ENCODE measurements at places on chromosomes 4 and X. TPM values are rescaled to one million over a fixed set of nuclear protein-coding genes. Genes with fewer than 3 reads are reported as not detected.
A peak's percentile ranks its signal among the peaks of the same experiment; 100 is the strongest.

DNA sequence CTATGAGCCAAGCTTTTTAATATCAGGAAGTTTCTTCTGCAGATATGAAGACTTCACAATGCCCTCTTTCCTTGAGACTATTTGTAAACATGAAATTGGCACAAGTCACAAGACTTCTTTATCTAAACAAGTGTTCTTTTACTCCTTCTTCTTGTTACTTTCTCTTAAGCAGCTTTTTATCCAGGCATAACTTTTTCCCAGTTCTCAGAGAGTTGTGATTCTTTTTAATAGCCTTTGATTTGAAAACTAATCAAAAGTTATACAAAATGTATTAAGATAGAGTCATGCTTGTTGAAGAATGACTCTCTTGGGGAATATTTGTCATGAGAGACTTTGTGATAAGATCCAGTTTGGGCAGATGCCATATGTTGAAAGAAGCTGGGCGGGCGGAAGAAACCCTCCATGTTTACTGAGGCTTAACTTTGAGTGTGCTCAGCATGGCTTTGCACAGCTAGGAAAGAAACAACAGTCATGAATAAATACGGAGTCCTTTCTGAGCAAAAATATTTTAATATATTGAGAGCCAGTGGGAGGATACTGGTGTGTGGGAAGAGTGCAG is 39.3 kb downstream of the SYTL5 start:
- no peak overlapping the region for H3K27ac ChIP-seq
- H3K4me1 ChIP-seq: no peaks in the 10 kb centered on the region
- H3K27me3 ChIP-seq: no peaks in the 10 kb centered on the region
- no peaks in the 10 kb centered on the region for H3K36me3 ChIP-seq

The ZNF630 gene
- 3.6 TPM for total RNA-seq

DNA sequence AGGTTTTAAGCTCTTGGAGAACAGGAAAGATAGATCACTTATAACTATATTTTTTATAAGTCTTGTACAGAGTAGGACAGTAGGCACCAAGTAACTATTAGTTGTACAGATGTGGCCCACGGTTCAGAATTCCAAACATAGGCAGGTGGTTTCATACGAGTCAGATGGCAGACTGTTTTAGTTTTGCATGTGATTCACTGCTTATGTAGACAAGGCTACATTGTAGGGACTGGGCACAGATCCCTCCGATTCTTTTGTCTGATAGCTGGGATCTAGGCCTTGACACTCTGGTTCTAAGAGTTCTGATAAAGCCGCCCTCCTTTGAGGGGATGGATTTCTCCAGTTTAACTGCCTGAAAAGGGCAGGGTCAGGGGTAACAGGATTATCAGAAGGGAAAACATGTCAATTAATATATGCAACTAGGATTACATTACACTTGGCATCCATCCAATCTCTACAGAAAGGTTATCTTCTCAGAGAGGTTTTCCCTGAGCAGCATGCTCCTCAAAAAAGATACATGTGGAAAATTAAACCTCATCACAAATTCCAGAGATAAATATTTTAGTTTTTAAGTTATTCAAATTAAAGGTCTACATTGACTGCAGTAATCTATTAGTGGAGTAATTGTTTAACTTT is 87.8 kb downstream of the SPRY1 start:
- no peak overlapping the region for H3K27ac ChIP-seq
- DNase-seq: no peak
- H3K36me3 ChIP-seq: no peaks in the 10 kb centered on the region
- no peaks in the 10 kb centered on the region for H3K27me3 ChIP-seq
- no peak overlapping the region for H3K4me3 ChIP-seq

The FGG gene
- total RNA-seq: 9.8 TPM

DNA sequence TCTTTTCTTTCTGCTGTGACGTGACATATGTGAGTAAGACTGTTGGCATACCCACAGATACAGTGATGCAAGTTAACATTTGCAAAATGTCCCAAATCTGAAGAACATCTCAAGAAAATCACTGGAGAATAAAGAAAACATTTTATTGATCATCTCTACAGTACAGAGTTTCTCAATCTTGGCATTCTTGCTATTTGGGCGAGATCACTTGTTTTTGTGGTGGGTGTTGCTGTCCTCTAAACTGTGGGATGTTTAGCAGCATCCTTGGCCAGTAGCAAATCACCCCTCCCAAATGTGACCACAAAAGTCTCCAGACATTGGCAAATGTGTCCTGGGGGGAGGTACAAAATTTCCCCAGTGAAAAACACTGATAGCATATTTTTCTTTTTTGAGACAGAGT is 28.8 kb downstream of the AMELX start:
- no peak overlapping the region for H3K4me3 ChIP-seq
- H3K36me3 ChIP-seq: no peaks in the 10 kb centered on the region
- H3K27me3 ChIP-seq: no peaks in the 10 kb centered on the region

GRCh38 chr4:45951153-45951552 is 172.7 kb downstream of the GABRG1 start:
- no peak overlapping the region for H3K4me3 ChIP-seq
- peaks cover 2% of the 10 kb centered on the region for H3K27me3 ChIP-seq
- H3K27ac ChIP-seq: no peak overlapping the region
- H3K4me1 ChIP-seq: no peaks in the 10 kb centered on the region
- peaks cover 3% of the 10 kb centered on the region for H3K36me3 ChIP-seq

DNA sequence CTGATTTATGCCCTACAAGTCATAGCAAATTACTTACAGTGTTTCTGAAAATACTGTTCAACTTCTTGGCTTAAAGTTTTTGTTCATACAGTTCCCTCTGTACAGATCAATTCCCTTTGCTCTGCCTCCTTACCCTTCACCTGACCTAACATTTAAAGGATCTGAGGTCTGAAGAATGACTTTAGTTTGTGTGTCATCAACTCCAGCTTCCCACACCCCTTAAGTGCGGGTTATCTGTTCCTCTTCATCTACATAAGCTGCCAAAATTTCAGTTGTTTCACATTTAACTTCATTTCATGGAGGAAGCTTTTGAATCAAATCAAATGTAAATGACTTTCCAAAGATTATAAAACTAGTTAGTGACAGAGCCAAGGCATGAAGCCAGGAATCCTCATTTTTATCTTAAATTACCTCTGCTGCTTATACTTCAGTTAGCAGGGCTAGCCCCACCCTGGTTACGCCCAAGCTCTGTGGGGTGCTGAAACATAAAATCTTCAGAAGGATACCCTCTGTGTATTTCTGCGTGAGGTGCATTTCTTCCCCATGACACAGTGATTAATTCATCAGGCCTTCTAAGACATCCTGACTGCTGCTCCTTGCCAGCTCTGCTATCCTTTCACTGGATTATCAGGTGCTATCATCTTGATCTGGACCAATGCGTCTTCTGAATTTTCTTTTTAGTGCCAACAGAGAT is 16.5 kb downstream of the CXCL1 start:
- H3K4me3 ChIP-seq: no peak overlapping the region
- DNase-seq: no peak
- no peaks in the 10 kb centered on the region for H3K36me3 ChIP-seq
- no peak overlapping the region for H3K27ac ChIP-seq
- peaks cover 14% of the 10 kb centered on the region for H3K27me3 ChIP-seq

GRCh38 chr4:150547154-150547838 is 34.7 kb upstream of the MAB21L2 start:
- no peaks in the 10 kb centered on the region for H3K27me3 ChIP-seq
- H3K27ac ChIP-seq: no peak overlapping the region
- H3K36me3 ChIP-seq: peaks cover 9% of the 10 kb centered on the region
- H3K4me3 ChIP-seq: no peak overlapping the region
- H3K4me1 ChIP-seq: peaks cover 11% of the 10 kb centered on the region

GRCh38 chrX:111649638-111650037 is 31.3 kb upstream of the ALG13 start:
- H3K4me1 ChIP-seq: no peaks in the 10 kb centered on the region
- H3K27ac ChIP-seq: no peak overlapping the region
- DNase-seq: no peak
- no peaks in the 10 kb centered on the region for H3K36me3 ChIP-seq

DNA sequence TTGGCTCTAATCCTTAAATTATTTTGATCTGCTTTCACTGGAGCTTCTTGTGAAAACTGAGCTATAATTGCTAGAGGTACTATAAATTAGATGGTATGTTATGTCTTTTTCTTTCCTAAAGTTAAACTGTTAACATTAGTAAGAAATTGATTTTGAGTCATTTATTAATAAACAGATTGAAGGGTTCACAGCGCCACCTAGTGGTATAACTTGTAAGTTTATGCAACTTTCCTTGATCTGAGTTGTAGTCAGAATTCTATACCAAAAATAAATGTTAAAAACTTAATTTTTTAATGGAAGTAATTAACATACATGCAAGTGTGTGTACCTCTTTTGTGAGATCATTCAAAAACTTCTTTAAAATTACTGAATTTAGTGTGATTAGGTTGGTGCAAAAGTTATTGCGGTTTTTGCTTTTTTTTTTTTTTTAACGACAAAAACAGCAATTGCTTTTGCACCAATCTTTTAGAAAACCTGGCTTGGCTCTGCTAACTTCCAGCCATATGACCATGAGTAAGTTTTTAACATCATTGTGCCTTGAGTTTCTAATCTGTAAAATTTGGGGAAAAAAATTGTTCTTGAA is 151.5 kb downstream of the CENPC start:
- H3K27me3 ChIP-seq: peaks cover 3% of the 10 kb centered on the region
- H3K27ac ChIP-seq: no peak overlapping the region
- H3K4me1 ChIP-seq: no peaks in the 10 kb centered on the region
- H3K4me3 ChIP-seq: no peak overlapping the region

GRCh38 chr4:84498203-84498934 is 723 bp downstream of the NKX6-1 start:
- peaks cover 27% of the 10 kb centered on the region for H3K4me1 ChIP-seq
- H3K27me3 ChIP-seq: peaks cover 93% of the 10 kb centered on the region
- peaks cover 14% of the 10 kb centered on the region for H3K36me3 ChIP-seq
- peak; percentile 71 for DNase-seq
- peak overlapping the region; percentile 92 for H3K4me3 ChIP-seq
- H3K27ac ChIP-seq: peak overlapping the region; percentile 77
